ENCODE measurements at places on chromosomes 1 and 21. TPM values are rescaled to one million over a fixed set of nuclear protein-coding genes. Genes with fewer than 3 reads are reported as not detected.

GRCh38 chr1:174269989-174270651 lies 110.8 kb downstream of the RABGAP1L start:
- no peak overlapping the region for H3K4me3 ChIP-seq
- H3K27ac ChIP-seq: no peak overlapping the region

GRCh38 chr1:229300099-229300757 lies 29.3 kb downstream of the RAB4A start:
- no peaks in the 10 kb centered on the region for H3K36me3 ChIP-seq
- no peak for DNase-seq
- no peaks in the 10 kb centered on the region for H3K4me1 ChIP-seq
- no peak overlapping the region for H3K4me3 ChIP-seq

- H3K4me3 ChIP-seq: no peak within 1 kb of the TSS
- no peaks in the 10 kb centered on the region for H3K27me3 ChIP-seq
- peak; percentile 30 for DNase-seq
- no peaks in the 10 kb centered on the region for H3K36me3 ChIP-seq
Measured at GRCh38 chr1:43300378-43301094, at the start of gene TIE1. Gene TIE1 (plus strand): TSS chr1:43300982. CDS start chr1:43301072, 90 bp downstream.

DNA sequence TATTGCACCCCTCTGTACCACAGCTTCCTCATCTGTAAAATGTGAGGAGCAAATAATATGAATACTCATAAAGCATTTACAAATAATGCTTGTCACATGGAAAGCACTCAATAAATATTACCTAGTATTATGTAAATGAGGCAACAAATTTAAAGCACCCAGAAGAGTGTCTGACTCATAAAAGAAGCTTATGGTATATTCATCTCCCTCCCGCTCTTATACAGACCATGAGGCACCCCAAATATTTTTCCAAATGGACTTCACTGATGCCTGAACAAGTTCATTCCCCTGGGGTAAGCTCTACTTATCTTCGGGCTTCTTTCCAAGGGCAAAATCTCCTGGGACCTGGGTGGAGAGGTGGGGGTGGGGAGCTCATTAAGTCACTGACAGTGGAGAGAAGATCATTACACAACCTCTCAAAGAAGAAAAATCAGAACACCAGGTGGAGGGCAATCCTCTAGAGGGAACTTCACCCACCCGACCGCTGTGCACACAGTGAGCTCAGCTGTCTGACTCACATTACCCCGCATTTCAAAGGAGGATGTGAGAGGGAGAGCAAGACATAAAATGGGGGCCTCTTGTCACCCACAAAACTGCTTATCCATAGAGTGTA lies 166.2 kb downstream of the ASTN1 start:
- no peak overlapping the region for H3K4me3 ChIP-seq
- no peaks in the 10 kb centered on the region for H3K27me3 ChIP-seq
- DNase-seq: no peak
- no peak overlapping the region for H3K27ac ChIP-seq
- no peaks in the 10 kb centered on the region for H3K4me1 ChIP-seq

GRCh38 chr1:116168277-116169032 lies 57.3 kb downstream of the MAB21L3 start:
- no peaks in the 10 kb centered on the region for H3K27me3 ChIP-seq
- H3K27ac ChIP-seq: no peak overlapping the region
- H3K4me3 ChIP-seq: peak overlapping the region; percentile 88
- DNase-seq: peak; percentile 88

DNA sequence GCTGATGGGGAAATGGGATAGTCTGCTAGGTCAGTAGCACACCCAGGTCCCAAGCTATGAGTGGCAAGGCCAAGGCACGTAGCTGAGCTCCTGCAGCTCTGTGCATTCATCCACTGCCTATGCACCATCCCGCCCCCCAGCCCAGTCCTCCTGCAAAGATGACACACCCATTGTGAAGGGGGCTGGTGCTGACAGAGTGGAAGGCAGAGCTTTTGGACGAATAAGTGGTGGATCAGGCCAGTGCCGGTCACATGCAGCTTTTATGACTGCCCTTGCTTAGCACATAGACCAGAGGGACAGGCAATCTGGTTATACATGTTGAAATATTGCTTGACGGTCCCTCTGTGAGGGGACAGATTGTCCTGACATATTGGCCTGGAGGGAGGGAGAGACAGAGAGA lies 494.3 kb downstream of the PTPRU start:
- H3K36me3 ChIP-seq: no peaks in the 10 kb centered on the region
- no peak overlapping the region for H3K4me3 ChIP-seq
- no peaks in the 10 kb centered on the region for H3K27me3 ChIP-seq
- no peaks in the 10 kb centered on the region for H3K4me1 ChIP-seq
- no peak for DNase-seq

DNA sequence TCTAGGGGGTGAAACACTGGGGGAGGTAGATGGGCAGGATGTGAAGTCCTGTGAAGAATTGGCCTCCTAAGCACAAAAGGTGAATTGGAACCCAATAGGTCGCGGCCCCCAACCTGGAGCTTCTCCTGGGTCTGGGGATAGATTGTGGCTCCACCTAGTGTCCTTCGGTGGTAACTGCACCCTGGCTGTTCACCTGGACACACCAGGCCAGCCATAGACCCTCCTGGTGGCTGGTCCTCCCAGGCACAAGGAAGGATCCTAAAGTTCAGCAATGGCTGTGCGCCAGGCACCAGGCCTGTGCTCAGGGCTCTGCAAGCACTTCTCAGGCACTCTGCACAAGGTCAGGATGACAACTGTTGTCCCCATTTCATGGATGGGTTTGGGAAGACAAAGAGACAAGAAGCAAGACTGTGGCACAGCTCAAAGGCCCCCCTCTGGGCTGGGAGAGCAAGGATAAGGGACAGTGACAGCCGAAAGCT lies 13.5 kb downstream of the ESPN start:
- H3K36me3 ChIP-seq: no peaks in the 10 kb centered on the region
- DNase-seq: peak; percentile 62
- no peak overlapping the region for H3K4me3 ChIP-seq
- no peaks in the 10 kb centered on the region for H3K27me3 ChIP-seq
- no peaks in the 10 kb centered on the region for H3K4me1 ChIP-seq

- no peak overlapping the region for H3K27ac ChIP-seq
- DNase-seq: peak; percentile 76
- H3K4me3 ChIP-seq: no peak overlapping the region
- no peaks in the 10 kb centered on the region for H3K36me3 ChIP-seq
Measured at GRCh38 chr1:84795966-84796600, 96.9 kb downstream of the LPAR3 start.

Gene ADCY10
- 0.40 TPM for polyA plus RNA-seq

Gene ZNF670
- 0.84 TPM for polyA plus RNA-seq

DNA sequence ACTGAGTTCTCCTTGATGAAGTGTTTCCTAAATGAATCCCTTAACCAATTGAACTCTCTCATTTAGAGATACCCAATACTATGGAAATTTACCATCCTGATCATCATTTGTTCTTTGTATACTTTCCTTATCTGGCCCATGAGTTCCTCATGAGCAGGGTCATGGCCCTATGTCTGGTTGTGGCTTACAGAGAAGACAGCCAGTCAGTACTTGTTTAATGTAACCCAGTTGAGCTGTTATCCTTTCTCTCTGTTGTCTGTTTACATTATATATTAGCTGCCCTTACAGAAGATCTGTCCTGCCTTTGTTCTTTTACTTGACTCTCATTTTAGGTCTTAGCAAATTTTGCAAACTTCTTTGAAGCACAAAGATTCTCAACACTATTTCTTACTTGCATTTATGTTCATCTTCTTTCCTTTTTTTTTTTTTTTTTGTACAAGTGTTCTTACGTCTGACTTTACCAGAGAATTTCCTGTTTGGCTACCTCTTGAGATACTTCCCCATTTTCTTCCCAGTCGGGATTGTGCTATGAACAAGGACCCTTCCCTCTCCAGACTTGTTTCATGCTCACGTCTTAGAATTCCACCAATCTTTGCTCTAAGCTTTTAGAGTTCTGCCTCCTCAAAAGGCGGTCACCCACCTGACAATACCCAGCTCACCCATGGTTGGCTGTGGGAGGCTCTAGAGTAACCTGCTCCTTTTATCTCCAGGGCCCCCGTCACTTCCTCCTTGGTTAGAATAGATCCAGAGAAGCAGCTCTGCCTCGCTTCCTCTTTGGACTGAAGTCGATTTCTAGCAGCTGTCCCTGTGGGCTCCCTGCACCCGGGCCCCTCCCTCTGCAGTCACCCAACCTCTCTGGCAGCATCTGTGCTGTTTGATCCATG lies 53.6 kb upstream of the RUNX1 start:
- H3K4me3 ChIP-seq: no peak overlapping the region
- no peaks in the 10 kb centered on the region for H3K36me3 ChIP-seq
- H3K27me3 ChIP-seq: no peaks in the 10 kb centered on the region
- H3K27ac ChIP-seq: no peak overlapping the region

Data from adrenal gland (tissue), 19 donors.